ENCODE measurements at places on chromosomes 4 and X.

DNA sequence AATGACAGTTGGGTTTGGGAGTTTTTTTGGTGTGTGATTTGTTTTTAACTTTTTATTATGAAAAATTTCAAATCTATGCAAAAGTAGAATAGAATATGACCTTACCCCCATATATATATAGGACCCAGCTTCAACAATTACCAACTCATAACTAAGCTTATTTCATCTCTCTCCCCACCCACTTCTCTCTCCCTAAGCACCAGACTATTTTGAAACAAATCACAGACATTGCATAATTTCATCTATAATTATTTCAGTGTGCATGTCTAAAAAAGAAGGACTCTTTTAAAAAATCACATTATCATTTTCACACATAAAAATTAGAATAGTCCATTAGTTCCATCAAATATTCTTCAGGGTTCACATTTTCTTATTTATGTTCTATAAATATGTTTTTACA is 28.3 kb upstream of the NKX6-1 start:
- DNase-seq, result no peak

- DNase-seq, result no peak
Measured at GRCh38 chrX:109959356-109959871, 43.5 kb upstream of the TMEM164 start.

- DNase-seq, result no peak
Measured at GRCh38 chr4:164512124-164512523, 241.8 kb upstream of the SMIM31 start.

GRCh38 chrX:7261672-7262332 is 113.8 kb upstream of the PUDP start:
- DNase-seq, result no peak

GRCh38 chrX:94942603-94943002 is 1268.6 kb downstream of the FAM133A start:
- no peak for DNase-seq

GRCh38 chr4:150739591-150739990 is 157.6 kb downstream of the MAB21L2 start:
- no peak for DNase-seq

DNA sequence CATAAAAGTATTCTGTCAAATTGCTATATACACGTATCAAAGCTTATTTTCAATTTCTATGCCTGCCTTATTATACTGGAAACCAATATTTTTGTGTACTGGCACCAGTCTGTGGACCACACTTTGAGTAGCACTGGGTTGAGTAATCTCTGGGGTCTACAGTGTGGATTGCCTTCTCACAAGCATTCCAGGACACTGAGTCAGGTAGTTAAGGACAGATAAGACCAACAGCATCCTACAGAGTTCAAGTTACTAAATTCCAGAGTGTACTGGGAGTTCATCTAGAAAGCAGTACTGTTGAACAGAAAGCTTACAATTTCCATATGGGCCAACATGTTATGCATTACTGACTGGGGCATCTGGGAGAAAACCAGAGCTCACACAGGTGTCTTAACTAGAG is 61.8 kb downstream of the VMA21 start:
- DNase-seq, result no peak

GRCh38 chr4:3769642-3770184 is 3.5 kb downstream of the ADRA2C start:
- DNase-seq, result no peak

GRCh38 chr4:154595807-154596206 is 5.3 kb upstream of the FGA start:
- no peak for DNase-seq

DNA sequence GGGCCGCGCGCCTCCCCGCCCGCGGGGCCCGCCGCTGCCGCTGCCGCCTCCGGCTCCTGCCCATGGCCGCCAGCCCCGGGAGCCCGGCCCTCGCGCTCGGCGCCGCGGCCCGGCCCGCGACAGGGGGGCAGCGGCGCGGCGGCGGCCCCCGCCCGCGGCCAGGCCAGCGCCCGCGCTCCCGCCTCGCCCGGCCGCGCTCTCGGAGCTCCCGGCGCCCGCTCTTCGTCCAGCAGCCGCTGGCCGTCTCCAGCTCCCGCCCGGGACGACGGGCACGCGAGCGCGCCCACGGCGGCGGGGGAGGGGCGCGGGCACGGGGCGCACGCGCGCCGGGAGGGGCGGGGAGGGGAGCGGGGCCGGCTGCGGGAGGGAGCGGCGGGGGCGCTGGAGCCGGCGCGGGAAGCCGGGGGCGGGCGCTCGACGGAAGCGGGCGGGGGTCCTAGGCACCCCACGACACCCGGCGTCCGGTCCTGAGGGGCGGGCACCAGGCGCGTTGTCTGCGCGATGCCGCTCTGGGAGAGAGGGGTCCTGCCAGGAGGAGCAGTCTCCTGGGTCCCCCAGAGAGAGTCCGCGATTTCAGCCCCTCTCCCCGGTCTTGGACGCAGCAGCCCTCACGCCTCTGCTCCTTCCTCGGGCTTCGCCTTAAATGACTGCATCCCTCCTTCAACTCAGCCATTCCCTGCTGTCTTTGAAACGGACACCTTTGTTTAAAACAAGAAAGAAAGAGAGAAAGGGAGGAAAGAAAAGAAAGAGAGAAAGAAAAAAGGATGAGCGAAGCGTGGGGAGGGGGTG is 490 bp upstream of the PDZD4 start:
- no peak for DNase-seq

DNA sequence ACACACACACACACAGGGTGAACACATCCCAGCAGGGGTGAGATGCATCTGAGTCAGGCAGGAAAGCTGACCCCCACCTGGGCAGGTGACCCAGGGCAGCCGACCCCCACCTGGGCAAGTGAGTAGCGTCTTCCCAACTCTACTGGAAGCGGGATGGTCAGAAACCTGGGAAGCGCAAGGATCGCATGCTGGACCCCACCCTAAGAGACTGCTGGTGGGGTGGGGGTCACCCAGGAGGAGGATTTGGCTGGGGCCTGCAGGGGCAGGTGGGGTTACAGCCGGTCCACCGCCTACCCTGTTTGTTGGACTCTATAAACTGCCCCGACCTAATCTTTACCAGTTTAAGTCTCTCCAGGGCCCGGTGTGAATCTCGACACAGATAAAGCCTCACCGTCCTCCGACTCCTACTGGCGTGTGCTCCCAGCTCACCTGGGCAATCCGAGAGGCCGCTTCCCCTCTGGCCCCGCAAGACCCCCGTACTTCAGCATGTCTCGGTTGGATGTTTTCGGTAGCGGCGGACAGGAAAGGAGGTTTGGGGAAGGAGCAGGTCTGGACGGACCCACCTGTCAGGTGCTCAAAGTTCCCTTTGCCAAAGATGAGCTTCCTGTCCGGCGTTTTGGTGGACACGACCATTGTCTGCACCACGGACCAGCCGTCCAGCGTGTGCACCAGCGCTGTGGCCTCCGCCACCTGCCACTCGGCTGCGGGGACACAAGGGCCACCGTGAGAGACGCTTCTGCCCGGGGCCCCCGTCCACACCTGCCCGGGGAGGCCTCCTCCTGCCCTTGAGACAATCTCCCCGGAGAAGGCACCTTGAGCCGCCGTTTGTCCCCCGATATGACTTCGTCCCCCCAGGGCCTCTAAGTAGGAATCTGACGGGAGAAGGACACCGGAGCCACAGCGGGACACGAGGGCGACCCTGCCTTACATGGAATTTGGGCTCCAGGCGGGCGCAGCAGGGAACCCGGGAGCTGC is 2.0 kb downstream of the GTPBP6 start:
- no peak for DNase-seq

DNA sequence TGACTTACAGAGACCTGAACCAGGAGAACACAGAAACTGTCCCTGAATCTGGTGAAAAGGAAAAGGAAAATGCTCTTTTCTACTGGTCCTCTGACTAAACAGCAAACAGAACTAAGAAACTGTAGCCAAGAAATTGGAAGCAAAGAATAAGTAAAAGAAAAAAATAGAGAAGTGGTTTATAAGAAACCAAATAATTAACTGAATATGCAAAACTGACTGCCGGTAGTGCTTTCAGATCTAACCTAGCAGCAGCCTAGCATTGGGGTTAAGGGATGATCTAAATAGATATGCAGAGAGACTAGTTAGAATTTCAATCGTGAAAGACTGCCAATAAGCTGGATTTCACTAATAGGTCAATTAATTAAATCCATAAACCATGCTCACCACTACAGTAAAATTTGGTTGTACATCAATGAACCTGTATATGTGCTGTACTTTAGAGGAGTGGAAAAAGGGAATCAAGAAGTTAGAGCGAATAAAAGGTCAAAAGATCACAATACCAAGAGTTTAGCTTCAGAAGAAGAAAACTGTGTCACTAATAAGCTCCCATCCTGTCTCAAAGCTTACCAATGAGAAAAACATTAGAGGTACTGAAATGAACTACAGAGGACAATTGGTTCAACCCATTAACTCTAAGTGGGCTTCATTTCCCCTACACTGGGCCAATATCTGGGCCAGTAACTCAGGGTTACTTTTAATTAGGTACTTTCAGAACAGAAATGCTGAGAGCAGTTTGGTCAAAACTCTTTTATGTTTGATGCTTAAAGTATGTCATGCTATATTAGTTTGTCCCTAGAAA is 53.6 kb downstream of the KLHL13 start:
- DNase-seq, result no peak

DNA sequence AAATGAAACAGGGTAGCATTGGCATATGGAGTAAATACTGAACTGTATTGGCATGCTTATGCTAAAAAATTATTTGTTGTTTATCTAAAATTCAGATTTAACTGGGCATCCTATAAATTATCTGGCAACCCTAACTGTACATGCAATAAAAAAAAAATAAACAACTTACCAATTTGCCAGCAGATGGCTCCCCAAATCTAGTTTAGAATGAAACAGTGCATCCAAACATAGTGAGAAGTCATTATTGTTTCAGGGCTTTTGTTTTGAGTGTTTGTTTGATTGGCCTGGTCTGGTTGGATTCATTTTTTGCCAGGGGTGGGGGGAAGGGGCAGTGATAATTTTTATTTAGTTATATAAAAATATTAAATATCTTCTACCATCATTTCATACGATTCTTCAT is 12.8 kb upstream of the NSUN7 start:
- no peak for DNase-seq

DNA sequence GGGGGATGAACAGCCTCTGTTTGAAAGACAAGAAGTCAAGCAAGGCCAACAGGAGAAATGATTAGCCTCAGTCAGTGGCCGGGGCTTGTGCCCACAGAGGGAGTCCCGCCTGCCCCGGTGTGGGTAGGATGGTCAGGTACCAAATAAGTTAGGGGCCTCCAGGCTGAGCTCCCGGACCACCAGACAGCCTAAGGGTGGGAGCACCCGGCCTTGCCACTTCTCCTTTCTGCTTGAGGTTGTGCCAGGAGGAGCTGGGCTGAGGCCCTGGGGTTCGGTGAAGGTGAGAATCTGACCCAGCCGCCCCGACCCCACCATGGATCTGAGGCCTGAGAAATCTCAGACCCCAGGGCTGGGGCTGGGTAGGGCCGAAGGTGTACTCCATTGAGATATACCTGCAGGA is 48.8 kb downstream of the EFNB1 start:
- no peak for DNase-seq

- DNase-seq, result no peak
Measured at GRCh38 chrX:9362363-9362928, 102.4 kb upstream of the TBL1X start.

DNA sequence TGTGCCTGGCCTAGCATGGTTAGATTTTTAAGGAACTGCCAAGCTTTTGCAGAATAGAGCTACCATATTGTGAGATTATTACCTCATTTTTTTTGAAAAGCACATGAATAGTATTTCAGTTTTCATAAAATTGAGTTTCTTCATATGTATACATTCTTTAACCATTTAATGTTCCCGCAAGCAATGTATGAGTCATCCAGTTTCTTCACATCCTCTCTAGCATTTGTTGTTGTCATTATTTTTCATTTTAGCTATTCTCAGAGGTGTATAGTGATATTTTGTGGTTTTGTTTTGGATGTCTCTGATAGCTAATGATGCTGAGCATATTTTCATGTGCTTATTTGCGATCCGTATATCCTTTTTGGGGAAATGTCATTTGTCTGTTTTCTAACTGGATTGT is 74.9 kb downstream of the GLUD2 start:
- DNase-seq, result no peak

- DNase-seq, result no peak
Measured at GRCh38 chr4:37794056-37794455, 32.4 kb upstream of the PGM2 start.

- DNase-seq, result no peak
Measured at GRCh38 chr4:104492183-104492771, 2.4 kb downstream of the CXXC4 start.

GRCh38 chr4:40210776-40211175 is 13.9 kb downstream of the RHOH start:
- no peak for DNase-seq

GRCh38 chrX:86016139-86016538 is 31.2 kb downstream of the CHM start:
- DNase-seq, result no peak

DNA sequence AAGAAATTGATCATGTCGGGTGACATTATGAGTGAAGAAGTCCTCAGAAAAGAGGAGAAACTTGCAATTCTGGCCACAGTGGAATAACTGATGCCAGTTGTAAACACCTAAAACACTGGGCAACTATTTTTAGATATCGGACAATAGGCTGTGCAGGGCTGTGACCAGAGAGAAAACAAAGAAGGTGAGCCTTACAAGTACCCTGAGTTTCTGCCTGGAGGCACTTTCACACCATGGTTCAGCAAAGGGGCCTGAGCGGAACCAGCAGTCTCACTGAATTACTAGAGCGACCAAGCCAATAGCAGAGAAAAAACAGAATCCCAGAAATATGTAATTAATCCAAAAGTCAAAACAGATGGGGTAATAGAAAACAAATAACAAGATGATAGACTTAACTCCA is 11.2 kb downstream of the IRAK1 start:
- DNase-seq, result no peak

GRCh38 chr4:141659539-141659938 is 23.2 kb downstream of the IL15 start:
- no peak for DNase-seq

GRCh38 chrX:102963955-102964354 is 26.9 kb downstream of the RAB40AL start:
- DNase-seq, result no peak

- DNase-seq, result no peak
Measured at GRCh38 chr4:142226014-142226413, 589.6 kb downstream of the IL15 start.

DNA sequence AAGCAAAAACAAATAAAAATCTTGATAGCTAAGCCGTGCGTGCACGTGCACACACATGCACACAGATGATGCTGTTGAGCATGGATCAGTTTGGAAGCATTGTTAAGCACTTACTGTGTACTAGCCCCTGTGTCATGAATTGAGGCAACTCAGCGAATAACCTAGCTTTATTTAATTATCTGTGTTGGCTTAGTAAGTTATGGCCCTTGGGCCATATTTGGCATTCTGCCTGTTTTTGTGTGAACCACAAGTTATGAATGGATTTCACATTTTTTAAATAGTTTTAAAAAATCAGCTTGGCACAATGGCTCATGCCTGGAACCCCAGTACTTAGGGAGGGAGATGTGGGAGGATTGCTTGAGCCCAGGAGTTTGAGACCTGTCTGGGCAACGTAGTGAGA is 113.6 kb upstream of the CBLL2 start:
- DNase-seq, result no peak
